NCI-H1694 treated with DMSO at 0.1 percent for 48 hours (cell line): ENCODE measurements at places on chromosomes 6 and 20.

GRCh38 chr20:2042400-2042799, 48.5 kb upstream of the PDYN start:
- no peak for DNase-seq

- no peak for DNase-seq
Observed at GRCh38 chr6:159529934-159530333, 163.1 kb downstream of the SOD2 start.

DNA sequence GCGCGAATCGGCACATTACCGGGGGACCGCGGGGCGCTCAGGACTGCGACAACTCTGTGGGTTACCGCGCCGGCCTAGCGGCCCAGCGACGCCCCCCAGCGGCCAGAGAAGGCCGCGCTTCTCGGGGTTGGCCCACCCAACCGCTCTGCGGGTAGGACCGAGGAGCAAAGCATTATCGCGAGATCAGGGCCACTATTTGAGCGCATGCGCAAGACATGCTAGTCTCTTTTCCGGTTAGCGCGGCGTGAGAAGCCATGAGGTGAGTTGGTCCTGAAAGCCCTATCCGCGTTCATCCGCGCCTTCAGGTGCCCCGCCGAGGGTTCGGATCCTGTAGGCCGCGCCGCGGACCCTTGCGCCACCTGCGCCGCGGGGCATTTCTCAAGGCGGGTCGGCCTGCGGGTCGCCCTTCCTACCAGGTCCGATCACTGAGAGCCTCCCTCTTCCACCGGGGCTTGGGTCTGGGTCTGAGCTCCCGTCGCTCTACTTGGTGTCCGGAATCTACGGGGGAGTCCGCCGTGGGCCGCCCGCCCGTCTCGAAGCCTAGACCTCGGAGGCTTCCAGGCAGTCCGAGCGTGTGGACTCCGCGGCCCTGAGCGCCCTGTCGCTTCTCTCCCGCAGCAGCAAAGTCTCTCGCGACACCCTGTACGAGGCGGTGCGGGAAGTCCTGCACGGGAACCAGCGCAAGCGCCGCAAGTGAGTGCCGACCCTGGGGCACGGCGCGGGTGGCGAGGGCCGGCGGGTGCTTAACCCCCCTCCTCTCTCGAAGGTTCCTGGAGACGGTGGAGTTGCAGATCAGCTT, at the start of gene RPL10A:
TSS of gene RPL10A (plus strand) at position 221 of the 799 bp plus-strand sequence. CDS start at position 255, 34 bp downstream.
- DNase-seq: peak; percentile 87

- no peak for DNase-seq
Observed at GRCh38 chr20:58616411-58616810, 34.7 kb upstream of the STX16 start.

DNA sequence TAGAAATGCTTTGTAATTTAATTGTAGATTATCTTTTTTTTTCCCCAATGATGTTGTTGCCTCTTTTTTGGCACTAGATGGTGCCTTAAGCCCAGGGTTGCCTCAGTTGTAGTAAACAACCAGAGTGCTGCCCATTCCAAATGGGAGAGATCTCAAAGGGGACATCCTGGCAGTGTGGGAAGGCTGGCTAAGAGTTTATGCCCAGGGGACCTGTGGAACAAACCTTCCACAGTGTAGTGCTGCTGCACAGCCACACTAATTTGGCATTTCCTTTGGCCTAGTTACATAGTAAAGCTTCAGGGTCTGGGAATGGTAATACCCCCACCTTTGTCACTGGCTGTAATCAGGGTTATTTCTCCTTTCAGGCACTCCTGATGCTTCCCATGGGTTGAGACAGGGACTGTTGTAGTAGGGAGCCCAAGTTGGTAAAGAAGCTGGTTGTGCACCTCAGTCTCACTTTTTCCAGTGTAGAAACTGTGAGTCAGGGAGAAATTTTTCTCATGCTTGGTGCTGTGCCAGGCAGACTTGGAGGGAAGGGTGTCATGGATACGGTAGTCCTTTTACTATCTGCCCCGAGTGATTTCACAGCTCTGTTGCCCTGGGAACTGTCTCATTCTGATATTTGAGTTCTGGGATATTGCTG, 177.8 kb upstream of the ECI2 start:
- DNase-seq: no peak

DNA sequence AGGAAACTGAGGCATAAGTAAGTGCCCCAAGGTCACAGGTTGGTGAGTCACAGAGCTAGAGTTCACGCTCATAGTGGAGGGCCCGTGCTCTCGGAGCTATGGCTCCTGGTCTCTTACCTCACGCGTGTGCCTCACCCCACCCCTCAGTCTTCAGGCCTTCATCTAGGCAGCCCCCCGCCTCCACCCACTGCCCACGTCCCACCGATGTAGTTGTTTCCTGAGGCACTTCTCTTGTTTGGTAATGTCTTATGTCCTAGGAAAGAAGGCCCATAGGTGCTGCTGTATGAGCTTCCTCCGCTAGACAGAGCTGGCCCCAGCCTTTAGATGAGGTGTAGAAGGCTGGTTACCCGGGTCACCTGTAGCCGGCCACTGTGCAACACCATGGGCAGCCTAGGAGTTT, 5.1 kb downstream of the RIPK1 start:
- no peak for DNase-seq

GRCh38 chr20:50146732-50147662, 6.5 kb downstream of the PEDS1 start:
- no peak for DNase-seq

- DNase-seq: no peak
Observed at GRCh38 chr20:4109307-4109940, 94.1 kb upstream of the RNF24 start.

GRCh38 chr6:20159781-20160540, 52.3 kb downstream of the MBOAT1 start:
- DNase-seq: no peak

- no peak for DNase-seq
Observed at GRCh38 chr20:61480158-61480825, 228.2 kb downstream of the CDH4 start.

GRCh38 chr6:33177552-33178446, 14.5 kb downstream of the COL11A2 start:
- DNase-seq: no peak

GRCh38 chr20:24738981-24739633, 210.0 kb upstream of the CST7 start:
- DNase-seq: no peak

DNA sequence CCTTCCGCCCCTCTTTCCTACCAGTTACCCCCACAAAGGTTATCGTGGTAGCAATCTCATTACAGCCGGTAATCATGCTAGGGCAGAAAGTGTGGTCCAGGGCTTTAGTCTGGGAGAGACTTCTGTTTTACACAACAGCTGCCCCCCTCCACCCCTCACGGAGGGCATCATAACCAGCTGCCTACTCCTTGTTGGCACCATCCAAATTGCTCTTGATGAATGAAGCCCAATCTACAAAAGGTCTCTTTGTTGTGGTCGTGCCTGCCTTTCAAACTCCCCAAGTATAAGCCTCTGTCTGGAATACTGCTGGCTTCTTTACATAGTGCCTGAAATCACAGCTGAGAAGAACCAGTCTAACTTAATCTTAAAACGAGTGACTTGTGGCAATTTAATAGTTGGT, 157.9 kb downstream of the INSM1 start:
- no peak for DNase-seq

- DNase-seq: no peak
Observed at GRCh38 chr20:19973961-19974629, 43.1 kb upstream of the NAA20 start.

DNA sequence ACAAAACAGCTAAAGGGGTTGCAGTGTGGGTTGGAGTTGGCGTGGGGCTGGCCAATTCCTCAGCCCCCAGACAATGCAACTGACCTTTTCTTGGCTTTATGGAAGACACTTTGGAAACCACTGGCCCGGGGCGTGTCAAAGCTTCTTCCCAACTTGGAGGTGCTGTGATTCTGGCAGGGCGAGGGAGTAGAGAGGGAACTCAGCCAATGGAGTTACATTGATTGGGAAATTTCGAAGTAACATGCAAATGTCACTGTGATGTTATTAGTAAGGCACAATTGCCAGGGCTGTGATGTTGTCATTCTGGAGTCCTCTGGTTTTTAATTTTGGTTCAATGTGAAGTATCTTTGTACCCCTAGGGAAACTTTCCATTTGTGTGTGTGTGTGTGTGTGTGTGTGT, 41.5 kb upstream of the EPB41L1 start:
- DNase-seq: no peak

DNA sequence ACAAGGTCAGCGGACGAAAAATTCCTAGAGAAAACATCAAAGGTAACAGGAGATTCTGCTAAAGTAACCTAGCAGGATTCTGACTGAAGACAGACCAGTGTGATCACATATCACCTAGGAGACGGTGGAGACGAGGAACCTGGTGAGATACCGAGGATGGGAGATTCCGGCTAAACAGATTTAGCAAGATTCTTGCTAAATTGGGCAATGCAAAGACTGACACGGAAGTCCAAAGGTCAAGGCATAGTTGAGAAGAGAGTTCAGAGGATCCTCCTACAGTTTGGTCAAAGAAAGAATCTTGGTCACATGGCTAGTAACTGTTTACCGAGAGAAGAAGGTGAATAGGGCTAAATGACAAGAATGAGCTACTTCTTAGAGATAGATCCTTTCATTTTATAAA, 61.1 kb downstream of the TMEM170B start:
- no peak for DNase-seq

GRCh38 chr6:53692172-53692571, 26.6 kb upstream of the KLHL31 start:
- DNase-seq: no peak

- DNase-seq: no peak
Observed at GRCh38 chr6:82045965-82046756, 201.4 kb downstream of the IBTK start.

- no peak for DNase-seq
Observed at GRCh38 chr20:18256440-18257090, 31.8 kb upstream of the ZNF133 start.

- no peak for DNase-seq
Observed at GRCh38 chr6:163826629-163827028, 412.1 kb downstream of the QKI start.

DNA sequence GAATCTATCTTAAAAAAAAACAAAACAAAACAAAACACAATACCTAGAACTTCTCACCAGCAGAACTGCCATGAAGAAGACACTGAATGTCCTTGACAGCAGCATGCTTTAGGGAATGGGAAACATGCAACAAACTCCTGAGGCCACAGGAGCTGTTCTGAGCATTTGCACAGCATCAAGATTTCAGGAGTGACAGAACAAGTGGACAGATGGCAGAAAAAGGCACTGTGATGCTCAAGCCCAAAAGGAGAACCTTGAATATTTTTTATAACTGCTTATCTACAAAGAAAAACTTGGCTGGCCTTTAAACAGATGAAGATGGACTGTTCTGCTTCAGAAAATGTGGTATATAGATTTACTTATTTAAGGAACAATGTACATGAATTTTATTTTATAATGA, 158.9 kb downstream of the RALGAPA2 start:
- DNase-seq: peak; percentile 23

- DNase-seq: no peak
Observed at GRCh38 chr20:32611286-32611685, 26.2 kb upstream of the NOL4L start.

- DNase-seq: no peak
Observed at GRCh38 chr6:150238336-150238741, 95.5 kb downstream of the PPP1R14C start.

DNA sequence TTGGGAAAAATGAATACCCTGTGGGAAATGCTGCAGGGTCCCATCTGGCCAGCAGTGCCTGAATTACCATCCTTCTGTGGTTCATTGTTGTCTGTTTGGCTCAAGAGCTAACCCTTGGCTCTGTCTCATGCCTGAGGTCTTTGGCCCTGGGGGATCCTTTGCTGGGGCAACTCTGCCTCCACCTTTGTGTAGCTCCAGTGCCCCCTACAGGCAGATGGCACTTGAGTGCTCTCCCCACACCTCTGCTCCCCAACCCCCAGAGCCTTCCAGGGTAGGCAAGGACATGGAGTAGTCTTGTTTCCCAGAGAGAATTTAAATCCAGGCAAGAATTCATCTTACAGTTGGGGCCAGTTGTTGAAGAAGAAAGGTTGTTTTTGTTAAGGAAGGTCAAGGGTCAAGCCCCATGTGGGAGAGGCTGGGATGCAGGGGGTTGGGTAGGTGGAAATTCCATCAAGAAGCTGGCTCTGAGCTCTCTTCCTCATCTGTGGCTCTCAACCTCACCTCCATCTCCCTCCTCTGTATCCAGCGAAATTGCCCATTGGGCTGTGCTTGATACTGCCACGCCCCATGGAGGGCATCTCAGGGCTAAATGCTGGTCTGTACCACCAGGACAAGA, 44.2 kb downstream of the ZNF831 start:
- DNase-seq: peak; percentile 32

DNA sequence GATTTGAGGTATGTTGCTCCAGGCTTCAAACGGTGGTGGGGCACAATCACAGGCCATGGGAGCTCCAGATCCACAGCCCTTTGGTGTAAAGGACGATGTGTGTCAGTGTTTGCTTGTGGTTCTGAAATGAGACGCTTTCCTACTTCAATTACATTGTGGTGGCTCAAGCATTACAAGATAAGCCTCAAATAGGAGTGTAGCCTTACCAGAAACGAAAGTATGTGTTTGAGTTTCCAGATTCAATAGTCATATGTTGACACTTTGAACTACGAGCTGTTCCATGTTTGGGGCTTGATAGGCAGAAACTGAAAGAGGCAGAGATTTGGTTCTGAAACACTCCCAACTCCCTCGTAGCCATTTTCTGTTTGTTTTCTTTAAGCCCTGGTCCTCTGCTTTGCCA, 187.1 kb downstream of the MYLK4 start:
- no peak for DNase-seq

GRCh38 chr6:10543488-10543887, 22.3 kb downstream of the GCNT2 start:
- DNase-seq: no peak

DNA sequence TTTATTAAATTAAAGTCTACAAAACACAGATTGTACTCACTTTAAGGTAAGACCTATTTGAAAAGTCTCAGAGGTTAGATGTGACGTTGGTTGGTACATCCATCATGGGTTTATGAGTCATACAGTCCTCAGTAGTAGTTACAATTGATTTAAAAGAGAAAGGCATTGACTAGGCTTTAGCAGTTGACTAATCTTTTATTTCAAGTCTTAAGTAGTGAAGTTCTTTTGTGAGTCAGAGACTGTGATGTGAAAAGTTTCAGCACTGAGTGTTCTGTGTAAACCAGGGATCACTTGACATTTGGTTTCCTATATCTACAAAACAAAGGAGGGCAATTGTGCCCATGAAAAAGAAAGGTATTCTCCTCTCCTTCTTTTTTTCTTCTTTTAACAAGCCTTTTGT, 221.3 kb downstream of the GRIK2 start:
- DNase-seq: no peak

DNA sequence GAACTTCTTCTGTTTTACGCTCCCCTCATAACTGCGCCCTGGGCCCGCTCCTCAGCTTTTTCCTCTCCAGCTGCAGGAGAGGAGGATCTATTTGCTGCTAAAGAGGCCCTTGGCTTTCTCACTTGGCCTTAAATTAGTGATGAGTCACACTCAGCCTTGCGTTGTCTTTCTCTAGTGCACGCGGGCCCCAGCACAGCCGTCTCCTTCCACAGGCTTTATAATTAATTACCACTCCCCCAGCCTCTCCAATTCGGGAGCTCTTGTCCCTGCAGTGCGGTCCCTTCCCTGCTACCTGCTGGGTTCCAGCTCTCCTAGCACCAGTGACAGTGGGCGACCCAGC, 25.2 kb downstream of the PACSIN1 start:
- DNase-seq: no peak
